ENCODE measurements at places on chromosomes 1 and 21. TPM values are rescaled to one million over a fixed set of nuclear protein-coding genes. Genes with fewer than 3 reads are reported as not detected.

VWA1 gene
- 10.4 TPM for total RNA-seq

PLEKHA6 gene
- 2.9 TPM for total RNA-seq

SNX7 gene
- total RNA-seq, result 12.6 TPM

GRHL3 gene
- 0.47 TPM for total RNA-seq

ANGPTL3 gene
- total RNA-seq, result not detected

USH2A gene
- not detected for total RNA-seq

LRRC8B gene
- total RNA-seq, result 30.3 TPM

FCN3 gene
- total RNA-seq, result 33.1 TPM

CCDC18 gene
- 9.4 TPM for total RNA-seq

MX1 gene
- 27.2 TPM for total RNA-seq

HRNR gene
- not detected for total RNA-seq

PADI1 gene
- total RNA-seq, result not detected

OR2G6 gene
- total RNA-seq, result not detected

FCMR gene
- 9.5 TPM for total RNA-seq

S100A6 gene
- total RNA-seq, result 315 TPM

GRCh38 chr1:155083865-155084721 is 5.5 kb downstream of the EFNA3 start:
- no peak for DNase-seq

DNA sequence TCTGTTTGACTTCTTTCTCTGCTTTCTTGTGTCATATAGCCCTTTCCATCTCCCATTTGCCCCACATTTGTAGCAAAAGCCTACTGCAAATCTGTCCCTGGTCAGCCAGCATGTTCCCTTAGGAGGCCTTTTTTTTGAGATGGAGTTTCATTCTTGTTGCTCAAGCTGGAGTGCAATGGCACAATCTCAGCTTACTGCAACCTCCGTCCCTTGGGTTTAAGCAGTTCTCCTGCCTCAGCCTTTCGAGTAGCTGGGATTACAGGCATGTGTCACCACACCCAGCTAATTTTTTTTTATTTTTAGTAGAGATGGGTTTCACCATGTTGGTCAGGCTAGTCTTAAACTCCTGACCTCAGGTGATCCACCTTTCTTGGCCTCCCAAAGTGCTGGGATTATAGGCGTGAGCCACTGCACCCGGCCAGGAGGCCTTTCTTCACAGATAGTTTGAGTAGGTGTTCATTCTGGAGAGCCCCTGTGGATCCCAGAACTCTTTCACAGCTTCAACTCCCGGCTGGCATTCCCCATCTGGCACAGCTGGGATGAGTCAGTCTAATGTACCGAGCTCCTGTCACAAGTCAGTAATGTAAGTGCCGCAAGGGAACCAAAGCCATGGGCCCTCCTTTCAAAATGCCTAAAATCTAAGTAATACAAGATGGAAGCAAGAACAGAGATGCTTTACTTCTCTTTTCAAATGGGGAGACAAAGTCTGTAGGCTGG is 9.4 kb upstream of the NHLH1 start:
- DNase-seq, result no peak

- DNase-seq, result no peak
Measured at GRCh38 chr1:163186862-163187261, 15.9 kb downstream of the RGS5 start.

GRCh38 chr1:1760715-1761114 is 17.6 kb downstream of the NADK start:
- peak; percentile 9 for DNase-seq

DNA sequence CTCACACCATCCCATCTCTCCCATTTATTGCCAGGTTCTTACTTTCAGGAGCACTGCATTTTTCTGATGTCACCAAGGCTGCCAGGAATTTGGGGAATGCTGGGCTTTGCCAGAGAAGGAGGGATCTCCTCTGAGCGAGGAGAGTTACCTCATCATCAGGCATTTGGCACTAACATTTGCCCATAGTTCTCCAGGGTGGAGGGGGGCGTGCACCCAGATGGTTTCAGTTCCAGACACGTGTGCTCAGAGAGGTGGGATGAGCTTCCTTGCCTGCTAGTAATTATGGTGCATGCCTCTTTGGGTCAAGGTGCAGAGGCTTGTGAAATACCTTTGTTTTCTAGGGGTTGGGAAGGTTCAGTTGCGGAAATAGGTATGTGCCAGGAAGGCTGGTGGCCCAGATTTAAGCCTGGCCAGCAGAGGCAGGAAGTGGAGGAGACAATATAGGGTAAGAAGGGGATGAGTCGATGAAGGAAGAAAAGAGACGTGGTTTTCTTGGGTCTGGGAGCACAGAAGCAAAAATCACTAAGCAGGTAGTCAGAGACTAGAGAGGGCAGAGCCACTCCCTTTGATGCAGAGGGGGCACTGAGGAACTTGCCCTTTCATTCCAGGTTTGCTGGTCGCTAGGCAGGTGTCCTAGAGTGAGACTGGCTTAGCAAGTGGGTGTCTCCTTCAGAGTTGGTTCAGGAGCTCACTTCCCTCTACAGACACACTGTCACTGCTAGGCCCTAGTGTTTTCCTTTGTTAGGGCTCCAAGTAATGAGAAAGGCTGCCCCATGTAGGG is 7.2 kb downstream of the TUFT1 start:
- no peak for DNase-seq

DNA sequence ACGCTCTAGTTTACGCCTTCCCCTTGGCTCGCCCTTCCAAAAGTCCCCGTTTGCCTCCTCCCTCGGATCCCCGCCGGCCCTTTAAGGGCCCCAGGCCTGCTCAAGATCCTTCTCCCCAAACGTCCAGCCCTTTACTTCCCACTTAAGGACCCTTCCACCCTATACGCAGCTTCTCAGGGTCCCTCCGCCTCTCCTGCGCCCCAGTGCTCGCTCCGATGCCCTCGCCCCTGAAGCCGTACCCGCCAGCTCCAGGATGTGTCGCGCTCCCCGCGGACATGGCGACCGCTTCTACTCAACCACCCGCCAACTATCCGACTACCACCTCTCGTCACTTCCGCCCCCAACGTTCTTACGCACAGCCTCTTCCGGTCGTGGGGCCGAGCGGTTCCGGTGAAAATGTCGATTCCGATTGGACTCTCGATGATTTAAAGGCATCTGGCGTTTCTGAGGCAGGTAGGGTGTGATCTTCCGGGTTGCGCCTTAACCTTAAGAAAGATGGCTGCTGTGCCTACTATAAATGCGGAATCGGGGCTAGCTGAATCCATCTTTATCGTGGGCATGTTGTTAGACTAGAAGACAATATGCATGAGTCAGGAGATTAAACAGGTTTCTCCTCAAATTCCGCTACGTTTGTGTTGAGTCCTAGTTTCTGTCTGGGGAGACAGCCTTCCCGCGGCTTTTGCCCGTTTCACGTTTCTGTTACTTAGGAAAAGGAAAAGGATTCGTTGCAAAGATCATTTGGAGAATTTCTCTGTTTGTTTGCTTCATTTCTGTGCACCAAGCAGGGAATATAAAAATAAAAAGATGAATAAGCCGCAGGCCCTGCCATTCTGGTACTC is at the start of gene KHDC4:
Gene KHDC4 (minus strand): TSS at position 317 of the 839 bp plus-strand sequence. CDS start 40 bp downstream, at position 277.
- DNase-seq, result peak; percentile 73

DNA sequence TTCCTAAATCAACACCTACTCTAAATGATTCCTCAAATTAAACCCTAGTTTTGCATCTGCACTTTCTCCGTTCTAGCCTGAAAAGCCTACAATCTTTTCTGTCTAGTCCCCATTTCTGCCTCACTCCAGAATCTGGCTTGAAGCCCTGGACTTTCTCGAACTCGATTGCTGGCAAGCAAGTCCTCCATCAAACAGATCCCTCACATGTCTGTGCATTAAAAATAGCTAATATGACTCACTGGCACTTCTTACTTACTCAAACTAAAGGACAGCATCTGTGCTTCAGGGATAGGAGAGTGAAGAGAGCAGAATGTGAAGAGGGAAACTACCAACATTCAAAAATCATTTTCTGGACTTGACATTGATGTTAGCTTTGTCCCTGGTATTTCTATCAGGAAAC is 51.8 kb upstream of the CXADR start:
- no peak for DNase-seq

- no peak for DNase-seq
Measured at GRCh38 chr1:221910222-221910621, 168.3 kb upstream of the DUSP10 start.

GRCh38 chr1:6960291-6960811 is 175.1 kb downstream of the CAMTA1 start:
- DNase-seq, result no peak

DNA sequence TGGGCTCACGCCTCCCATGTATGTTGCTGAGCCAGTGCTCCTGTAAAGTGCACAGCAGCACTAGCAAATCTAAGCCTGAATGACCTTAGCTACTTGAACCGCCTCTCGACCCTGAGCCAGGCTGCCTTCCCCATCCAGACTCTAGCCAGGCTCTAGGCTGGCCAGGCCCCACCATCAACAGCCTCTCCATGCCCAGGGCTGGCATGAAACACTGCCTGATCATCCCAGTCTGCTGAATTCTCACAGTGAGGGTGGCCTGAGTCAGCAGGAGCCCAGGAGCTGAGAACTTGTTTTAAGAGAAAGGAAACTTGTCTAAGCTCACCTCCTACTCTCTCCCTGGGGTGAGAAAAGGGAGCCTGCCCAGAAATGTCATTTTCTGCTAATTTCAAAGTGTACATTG is 733.3 kb downstream of the PTPRU start:
- no peak for DNase-seq

- DNase-seq, result no peak
Measured at GRCh38 chr1:228008391-228009115, 1.8 kb downstream of the WNT3A start.

GRCh38 chr21:42562816-42563215 is 49.2 kb downstream of the SLC37A1 start:
- no peak for DNase-seq

DNA sequence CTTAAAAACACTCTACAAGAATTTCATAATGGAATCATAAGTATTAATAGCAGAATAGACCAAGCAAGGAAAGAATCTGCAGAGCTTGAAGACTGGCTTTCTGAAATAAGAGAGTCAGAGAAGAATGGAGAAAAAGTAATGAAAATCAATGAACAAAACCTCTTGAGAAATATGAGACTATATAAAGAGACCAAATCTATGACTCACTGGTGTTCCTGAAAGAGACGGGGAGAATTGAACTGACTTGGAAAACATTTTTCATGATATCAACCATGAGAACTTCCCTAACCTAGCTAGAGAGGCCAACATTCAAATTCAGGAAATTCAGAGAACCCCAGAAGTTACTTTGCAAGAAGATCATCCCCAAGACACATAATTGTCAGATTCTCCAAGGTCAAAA is 85.6 kb downstream of the GDAP2 start:
- no peak for DNase-seq

DNA sequence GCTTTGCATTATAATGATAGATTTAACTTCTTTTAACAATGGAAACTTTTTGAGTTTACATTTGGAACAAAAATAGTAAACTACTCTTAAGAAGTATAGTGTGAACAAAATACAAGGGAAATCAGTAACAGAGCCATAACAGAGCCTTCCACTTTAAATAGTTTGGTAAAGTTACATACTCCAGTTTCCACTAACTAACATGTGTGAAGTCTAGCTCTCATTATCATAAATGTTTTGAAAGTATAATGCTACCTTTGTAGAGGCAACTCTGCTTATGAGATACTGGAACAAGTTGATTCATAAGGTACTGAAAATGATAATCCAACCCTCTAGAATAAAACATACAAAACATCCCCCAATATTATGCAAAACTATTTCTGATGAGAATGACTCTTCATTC is 1155.1 kb upstream of the ADGRL2 start:
- no peak for DNase-seq

DNA sequence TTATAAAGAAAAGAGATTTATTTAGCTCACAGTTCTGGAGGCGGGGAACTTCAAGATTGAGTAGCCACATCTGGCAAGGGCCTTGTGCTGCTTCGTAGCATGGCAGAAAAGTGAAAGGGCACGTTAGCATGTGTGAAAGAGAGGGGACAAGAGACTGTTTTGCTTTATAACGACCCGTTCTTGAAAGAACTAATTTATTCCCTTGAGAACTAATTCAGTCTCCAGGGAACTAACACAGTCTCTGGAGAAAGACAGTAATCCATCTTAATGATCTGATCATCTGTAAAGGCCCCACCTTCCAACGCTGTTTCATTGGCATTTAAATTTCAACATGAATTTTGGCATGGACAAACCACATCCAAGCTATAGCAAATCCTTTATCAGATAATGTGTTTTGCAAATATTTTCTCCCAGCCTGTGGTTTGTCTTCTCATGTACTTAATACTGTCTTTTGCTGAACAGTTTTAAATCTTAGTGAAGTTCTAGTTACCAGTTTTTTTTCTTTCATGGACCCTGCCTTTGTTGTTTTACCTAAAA is 26.1 kb downstream of the MTR start:
- no peak for DNase-seq

DNA sequence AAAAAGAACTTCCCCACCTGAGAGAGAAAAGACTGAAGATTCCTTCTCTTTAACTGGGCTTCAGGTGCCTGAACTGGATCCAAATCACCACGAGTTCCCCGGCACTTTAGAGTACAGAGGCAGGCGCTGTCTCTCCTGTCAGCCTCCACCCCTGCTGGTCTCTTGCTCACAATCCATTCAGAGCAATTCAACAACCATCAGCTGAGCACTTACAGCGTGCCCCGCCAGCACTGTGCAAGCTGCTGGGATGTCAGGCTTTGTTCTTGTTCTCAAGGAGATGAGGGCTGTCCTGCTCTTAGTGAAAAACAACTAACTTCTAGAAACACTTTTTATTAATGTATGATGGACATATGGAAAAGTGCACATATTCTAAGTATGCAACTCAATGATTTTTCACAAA is 68.7 kb upstream of the VAMP3 start:
- no peak for DNase-seq

- no peak for DNase-seq
Measured at GRCh38 chr1:17755120-17755519, at the start of gene ACTL8. Gene ACTL8 (plus strand): TSS chr1:17755333. CDS start chr1:17823009, 67,676 bp downstream.

- DNase-seq, result no peak
Measured at GRCh38 chr1:71276466-71276865, 195.6 kb upstream of the ZRANB2 start.

DNA sequence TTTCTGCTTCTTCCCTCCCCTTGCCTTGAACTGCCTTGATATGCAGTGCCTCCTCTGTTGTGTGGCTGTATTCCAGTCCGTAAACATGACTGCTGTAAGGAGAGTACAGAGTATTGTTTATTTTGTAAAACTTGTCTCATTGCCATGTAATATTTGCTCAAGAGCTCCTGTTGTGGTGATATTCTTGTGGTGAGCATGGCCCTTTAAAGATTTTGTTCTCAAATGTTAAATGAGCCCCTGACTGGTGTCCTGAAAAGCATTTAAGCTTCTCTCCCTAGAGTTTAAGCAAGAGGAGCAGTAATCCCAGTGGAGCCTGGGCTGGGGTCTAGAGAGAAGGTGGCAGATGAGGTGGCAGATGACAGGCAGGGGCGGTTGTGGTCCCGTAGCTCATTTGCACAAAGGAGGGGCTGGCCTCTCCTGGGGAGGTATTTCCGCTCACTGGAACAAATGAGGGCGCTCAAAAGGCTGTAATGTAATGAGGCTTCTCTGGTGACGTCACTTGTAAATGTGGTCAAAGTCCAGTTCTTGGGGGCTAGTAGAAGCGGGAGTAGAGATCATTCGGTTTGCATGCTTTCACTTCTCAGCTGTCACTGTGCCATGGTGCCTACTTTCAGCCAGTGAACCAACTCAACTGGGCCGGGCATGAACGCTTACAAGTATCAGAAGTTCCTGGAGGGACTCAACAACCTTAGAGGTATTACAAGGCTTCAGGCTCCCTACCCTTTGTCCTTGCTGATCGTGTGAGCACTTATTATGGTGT is 46.0 kb upstream of the MACF1 start:
- DNase-seq, result no peak

GRCh38 chr1:227190321-227190720 is 128.0 kb downstream of the CDC42BPA start:
- no peak for DNase-seq

Data from omental fat pad (tissue), 4 donors.